Activated T-cell treated with anti-CD3 and anti-CD28 coated beads, Interleukin-2, amount 50 U/mL, for 72 hours (primary cell): ENCODE measurements at places on chromosomes 13 and 19.

- no peak overlapping the region for H3K4me3 ChIP-seq
- H3K36me3 ChIP-seq = no peaks in the 10 kb centered on the region
- no peak for DNase-seq
- H3K27me3 ChIP-seq = no peaks in the 10 kb centered on the region
- no peaks in the 10 kb centered on the region for H3K4me1 ChIP-seq
Observed at GRCh38 chr13:68023838-68024581, 793.9 kb upstream of the PCDH9 start.

GRCh38 chr13:21777166-21777565, 106.3 kb downstream of the FGF9 start:
- no peaks in the 10 kb centered on the region for H3K36me3 ChIP-seq
- no peaks in the 10 kb centered on the region for H3K4me1 ChIP-seq
- no peak for DNase-seq

DNA sequence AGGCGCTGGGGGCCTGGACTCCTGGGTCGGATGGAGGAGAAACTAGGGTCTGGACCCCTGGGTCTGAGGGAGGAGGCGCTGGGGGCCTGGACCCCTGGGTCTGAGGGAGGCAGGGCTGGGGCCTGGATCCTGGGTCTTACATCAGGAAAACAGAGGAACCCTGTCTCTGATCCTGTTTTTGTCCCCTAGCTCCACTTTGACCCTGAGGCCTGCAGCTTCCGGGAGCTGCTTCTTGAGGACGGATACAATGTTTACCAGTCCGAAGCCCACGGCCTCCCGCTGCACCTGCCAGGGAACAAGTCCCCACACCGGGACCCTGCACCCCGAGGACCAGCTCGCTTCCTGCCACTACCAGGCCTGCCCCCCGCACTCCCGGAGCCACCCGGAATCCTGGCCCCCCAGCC, 2.4 kb downstream of the FGF21 start:
- peaks cover 23% of the 10 kb centered on the region for H3K4me1 ChIP-seq
- no peaks in the 10 kb centered on the region for H3K36me3 ChIP-seq
- no peak overlapping the region for H3K27ac ChIP-seq

GRCh38 chr13:99124794-99125316, 75.8 kb upstream of the UBAC2 start:
- peak overlapping the region; percentile 7 for H3K27ac ChIP-seq
- peaks cover 46% of the 10 kb centered on the region for H3K4me1 ChIP-seq
- H3K36me3 ChIP-seq = peaks cover 6% of the 10 kb centered on the region
- no peaks in the 10 kb centered on the region for H3K27me3 ChIP-seq
- H3K4me3 ChIP-seq = peak overlapping the region; percentile 59

DNA sequence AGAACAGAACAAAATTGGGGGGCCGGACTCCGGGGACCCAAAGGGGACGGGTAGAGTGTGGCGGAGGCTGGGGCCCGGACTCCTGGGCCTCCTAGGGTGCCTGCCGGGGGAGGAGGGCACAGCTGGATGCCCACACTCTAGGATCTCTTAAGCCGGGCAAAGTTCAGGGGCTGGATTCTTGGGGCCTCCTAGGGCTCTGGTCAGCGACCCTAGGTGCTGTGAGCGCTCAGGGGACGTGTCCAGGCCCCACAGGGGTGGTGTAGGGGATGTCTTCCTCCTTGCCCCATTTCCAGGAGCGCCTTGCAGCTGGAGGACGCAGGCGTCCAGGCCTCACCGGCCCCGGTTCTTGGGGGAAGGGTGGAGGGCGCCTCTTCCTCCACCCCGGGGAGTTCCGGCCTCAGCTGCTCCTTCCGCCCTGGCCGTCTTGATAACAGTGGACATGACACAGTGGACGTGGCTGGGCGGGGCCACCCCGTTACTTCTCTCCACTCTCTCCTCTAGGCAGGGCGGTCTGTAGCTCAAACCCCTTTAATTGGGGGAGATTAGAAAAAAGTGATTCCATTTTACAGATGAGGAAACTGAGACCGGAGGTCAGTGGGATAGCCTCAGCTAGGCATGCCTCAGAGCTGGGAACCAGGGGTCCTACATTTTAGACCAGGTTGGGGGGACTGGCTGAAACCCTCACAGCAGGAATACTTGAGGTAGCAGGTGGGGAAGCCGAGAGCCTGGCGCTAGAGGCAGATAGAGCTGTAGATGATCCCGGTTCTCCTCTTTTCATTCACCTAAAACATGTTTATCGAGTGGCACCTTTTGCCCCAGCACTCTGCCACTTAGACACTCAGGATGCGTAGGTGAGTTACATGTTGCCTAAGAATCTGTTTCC, 705 bp downstream of the STXBP2 start:
- peak; percentile 22 for DNase-seq
- peaks cover 8% of the 10 kb centered on the region for H3K36me3 ChIP-seq
- peaks cover 34% of the 10 kb centered on the region for H3K4me1 ChIP-seq
- H3K4me3 ChIP-seq = peak overlapping the region; percentile 85

- peaks cover 5% of the 10 kb centered on the region for H3K36me3 ChIP-seq
- no peak for DNase-seq
- H3K4me3 ChIP-seq = no peak overlapping the region
- peaks cover 12% of the 10 kb centered on the region for H3K4me1 ChIP-seq
- no peaks in the 10 kb centered on the region for H3K27me3 ChIP-seq
Observed at GRCh38 chr13:72868229-72868628, 86.3 kb downstream of the PIBF1 start.

DNA sequence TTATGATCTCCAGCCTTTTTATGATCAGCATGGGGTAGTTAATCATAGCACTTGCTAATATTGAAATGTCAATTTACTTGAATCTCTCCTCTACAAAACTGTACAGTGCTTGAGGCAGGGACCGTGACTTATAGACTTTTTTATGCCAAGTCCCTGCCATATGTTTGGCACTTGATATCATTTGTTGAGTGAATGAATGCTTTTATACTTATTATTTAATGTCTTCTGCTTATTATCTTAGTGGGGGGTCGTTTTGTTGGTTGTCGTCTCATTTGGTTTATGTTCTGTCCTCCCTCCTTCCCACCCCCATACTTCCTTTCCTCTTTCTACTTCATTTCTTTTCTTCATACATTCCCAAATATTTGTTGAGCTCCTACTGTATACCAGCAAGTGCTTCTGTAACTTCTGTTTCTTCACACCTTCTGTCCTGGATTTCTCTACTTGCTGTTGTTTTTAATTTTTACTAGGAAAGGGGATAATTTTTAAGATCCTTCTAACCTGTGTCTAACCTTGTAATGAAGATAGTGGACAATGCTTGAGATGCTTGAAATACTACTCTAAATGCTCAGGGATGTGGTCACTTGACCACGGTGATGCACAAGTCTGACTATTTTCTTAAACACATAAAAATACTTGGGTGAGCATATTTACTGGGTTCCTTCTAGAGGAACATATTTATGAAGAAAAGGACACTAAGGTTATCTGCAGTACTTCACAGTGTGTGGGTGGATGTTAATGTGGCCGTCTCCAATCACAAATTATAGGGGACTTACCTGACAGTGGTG, 223.8 kb downstream of the TDRD3 start:
- no peak overlapping the region for H3K27ac ChIP-seq
- no peaks in the 10 kb centered on the region for H3K36me3 ChIP-seq
- peaks cover 12% of the 10 kb centered on the region for H3K27me3 ChIP-seq
- H3K4me3 ChIP-seq = no peak overlapping the region
- DNase-seq = no peak
- H3K4me1 ChIP-seq = no peaks in the 10 kb centered on the region

DNA sequence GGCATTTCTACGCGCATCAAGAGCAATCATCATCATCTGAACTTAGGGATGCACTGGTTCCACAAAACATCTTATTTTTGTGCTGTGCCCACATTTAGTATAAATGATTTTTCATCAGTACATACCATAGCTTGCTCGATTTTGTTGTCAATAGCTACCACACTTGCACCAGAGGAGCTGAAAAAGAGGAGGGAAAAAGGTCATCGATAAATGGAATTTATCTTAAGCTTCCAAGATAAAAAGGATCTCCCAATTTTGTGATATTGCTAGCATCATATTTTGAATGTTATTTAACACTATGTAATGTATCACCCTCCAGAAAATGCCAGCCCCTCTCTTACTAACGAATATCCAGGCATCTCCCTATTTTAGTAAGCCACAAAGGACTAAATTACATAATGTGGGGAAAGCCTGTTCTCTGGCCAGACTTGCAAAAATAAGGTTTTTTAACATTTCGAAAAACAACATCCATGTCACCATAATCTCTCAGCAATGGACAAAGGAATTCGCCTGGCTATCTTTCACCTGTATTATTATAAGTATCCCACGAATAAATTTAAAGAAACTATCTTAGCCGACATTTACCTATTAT, 62.4 kb downstream of the SERP2 start:
- H3K4me3 ChIP-seq = peak overlapping the region; percentile 86
- peaks cover 34% of the 10 kb centered on the region for H3K4me1 ChIP-seq
- H3K27ac ChIP-seq = peak overlapping the region; percentile 33
- no peak for DNase-seq
- peaks cover 6% of the 10 kb centered on the region for H3K36me3 ChIP-seq

GRCh38 chr19:19737559-19738332, 4.8 kb upstream of the ZNF14 start:
- peaks cover 6% of the 10 kb centered on the region for H3K36me3 ChIP-seq
- no peak overlapping the region for H3K27ac ChIP-seq
- no peak for DNase-seq
- peaks cover 6% of the 10 kb centered on the region for H3K4me1 ChIP-seq
- no peak overlapping the region for H3K4me3 ChIP-seq

DNA sequence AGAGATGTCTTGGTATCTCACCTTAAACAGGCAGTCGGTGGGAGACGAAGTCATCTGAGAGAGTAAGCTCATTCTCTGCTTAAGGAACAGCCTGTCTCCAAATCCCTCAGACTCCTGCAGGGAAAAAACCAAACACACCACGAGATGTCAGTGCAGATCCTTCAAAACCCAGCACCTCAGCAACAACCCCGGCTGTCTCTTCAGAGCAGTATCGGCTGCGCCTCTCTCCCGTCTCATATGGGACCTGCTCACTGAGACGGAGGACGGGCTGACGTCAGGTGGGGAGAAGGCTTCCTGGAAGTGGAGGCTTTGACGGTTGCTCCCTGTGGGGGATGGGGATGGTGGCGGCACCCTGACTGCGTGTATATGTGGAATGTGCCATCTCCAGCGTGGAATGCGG, 43.6 kb downstream of the ANKRD27 start:
- H3K36me3 ChIP-seq = no peaks in the 10 kb centered on the region
- H3K27me3 ChIP-seq = no peaks in the 10 kb centered on the region
- no peak overlapping the region for H3K27ac ChIP-seq
- no peaks in the 10 kb centered on the region for H3K4me1 ChIP-seq
- DNase-seq = no peak
- H3K4me3 ChIP-seq = no peak overlapping the region

- no peaks in the 10 kb centered on the region for H3K36me3 ChIP-seq
- no peak overlapping the region for H3K4me3 ChIP-seq
- H3K27ac ChIP-seq = no peak overlapping the region
- H3K4me1 ChIP-seq = no peaks in the 10 kb centered on the region
Observed at GRCh38 chr13:23922005-23922932, 25.0 kb upstream of the C1QTNF9B start.

DNA sequence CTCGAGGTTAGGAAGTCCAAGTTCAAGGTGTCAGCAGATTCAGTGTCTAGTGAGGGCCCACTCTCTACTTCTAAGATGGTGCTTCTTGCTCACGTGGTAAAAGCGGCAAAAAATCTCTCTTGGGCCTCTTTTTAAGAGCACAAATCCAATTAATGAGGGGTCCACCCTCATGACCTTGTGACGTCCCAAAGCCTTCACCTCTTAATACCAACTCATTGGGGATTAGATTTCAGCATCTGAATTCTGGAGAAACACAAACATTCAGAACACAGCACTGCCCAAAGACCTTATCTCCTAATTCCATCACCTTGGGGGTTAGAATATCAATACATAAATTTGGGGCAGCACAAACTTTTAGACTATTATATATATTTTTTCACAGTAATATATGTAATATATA, 146.4 kb upstream of the GPC6 start:
- no peak for DNase-seq
- no peak overlapping the region for H3K27ac ChIP-seq
- H3K36me3 ChIP-seq = no peaks in the 10 kb centered on the region
- no peak overlapping the region for H3K4me3 ChIP-seq

GRCh38 chr19:39405958-39406655, 540 bp upstream of the ZFP36 start:
- H3K36me3 ChIP-seq = peaks cover 15% of the 10 kb centered on the region
- H3K27ac ChIP-seq = peak overlapping the region; percentile 87
- H3K27me3 ChIP-seq = no peaks in the 10 kb centered on the region
- H3K4me3 ChIP-seq = peak overlapping the region; percentile 88

- DNase-seq = no peak
- peaks cover 35% of the 10 kb centered on the region for H3K4me1 ChIP-seq
- H3K27me3 ChIP-seq = no peaks in the 10 kb centered on the region
- H3K36me3 ChIP-seq = peaks cover 9% of the 10 kb centered on the region
Observed at GRCh38 chr19:7541828-7542443, 6.4 kb downstream of the PNPLA6 start.

- H3K4me1 ChIP-seq = no peaks in the 10 kb centered on the region
- H3K27me3 ChIP-seq = no peaks in the 10 kb centered on the region
Observed at GRCh38 chr13:95426631-95427030, 125.4 kb upstream of the ABCC4 start.

DNA sequence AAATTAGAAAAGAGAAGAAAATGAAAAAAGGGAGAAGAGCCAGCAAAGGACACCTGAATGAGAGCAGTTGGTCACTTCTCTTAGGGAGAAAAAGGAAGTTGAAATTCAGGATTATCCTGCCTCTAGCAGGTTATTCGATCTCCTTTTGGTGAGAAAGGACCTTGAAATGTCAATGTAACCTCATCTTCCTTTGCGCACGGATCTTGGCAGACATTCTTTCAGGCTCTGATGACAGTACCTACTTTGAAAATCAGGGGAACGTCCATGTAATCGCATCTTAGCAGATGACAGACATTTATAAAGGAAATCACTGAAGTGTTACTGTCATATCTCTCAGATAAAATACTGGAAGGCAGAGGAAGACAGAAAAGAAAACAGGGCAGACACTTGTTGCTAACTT, 36.7 kb downstream of the FRY start:
- no peak for DNase-seq
- no peaks in the 10 kb centered on the region for H3K4me1 ChIP-seq
- H3K27me3 ChIP-seq = no peaks in the 10 kb centered on the region
- no peak overlapping the region for H3K4me3 ChIP-seq
- no peaks in the 10 kb centered on the region for H3K36me3 ChIP-seq

DNA sequence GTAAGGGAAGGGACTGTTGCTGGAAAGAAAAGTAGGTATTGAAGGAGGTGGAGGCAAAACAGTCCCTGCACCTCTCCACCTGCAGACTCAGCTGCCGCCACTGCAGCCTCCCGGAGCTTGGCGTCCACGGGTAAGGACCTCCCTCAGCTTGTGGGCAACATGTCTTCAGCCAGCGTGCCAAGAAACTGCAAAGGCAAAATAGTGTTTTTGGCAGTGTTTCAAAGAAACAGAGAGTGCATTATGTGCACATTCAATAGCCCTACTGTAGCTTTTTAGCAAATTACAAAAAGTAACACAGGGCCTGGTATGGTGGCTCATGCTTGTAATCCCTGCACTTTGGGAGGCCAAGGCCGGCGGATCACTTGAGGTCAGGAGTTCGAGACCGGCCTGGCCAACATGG, 57.4 kb downstream of the ATP11A start:
- H3K36me3 ChIP-seq = no peaks in the 10 kb centered on the region
- no peak for DNase-seq
- no peak overlapping the region for H3K27ac ChIP-seq
- peaks cover 13% of the 10 kb centered on the region for H3K4me1 ChIP-seq
- no peak overlapping the region for H3K4me3 ChIP-seq
- no peaks in the 10 kb centered on the region for H3K27me3 ChIP-seq
